MCF 10A (cell line): ENCODE measurements at places on chromosomes 5 and 9.

DNA sequence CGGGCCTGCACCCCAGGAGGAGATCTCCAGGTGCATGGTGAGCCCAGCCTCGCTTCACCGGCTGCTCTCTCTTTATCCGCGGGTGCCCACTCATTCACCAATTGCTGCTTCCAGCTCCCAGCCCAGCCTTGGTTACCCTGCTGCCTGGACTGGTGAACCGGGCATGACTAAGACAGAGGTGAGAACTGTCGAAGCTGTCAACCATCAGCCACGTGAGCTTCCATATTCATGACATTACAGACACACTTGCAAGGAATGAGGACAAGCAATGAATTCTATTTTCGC, 220.5 kb downstream of the ROR2 start:
- no peak for DNase-seq

DNA sequence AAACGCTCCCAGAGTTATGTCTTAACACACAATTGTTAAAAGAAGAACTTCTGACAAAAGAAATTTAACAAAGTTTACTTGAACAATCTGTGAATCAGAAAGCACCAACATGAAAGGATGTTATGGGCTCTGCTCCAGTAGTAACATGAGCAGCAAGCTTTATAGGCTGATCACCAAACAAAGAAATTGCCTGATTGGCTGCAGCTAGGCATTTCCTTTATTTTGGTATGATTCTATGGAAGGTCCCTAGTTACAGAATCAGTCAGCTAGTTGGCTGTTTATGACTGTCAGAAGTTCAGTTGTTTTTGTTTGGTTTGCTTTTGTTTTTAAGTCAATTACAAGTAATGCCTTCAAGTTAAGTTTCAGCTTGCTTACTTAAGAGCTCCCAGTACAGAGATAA, 102.4 kb upstream of the SMC2 start:
- DNase-seq: peak; percentile 11

GRCh38 chr9:87275047-87275725, 222.5 kb upstream of the DAPK1 start:
- no peak for DNase-seq

DNA sequence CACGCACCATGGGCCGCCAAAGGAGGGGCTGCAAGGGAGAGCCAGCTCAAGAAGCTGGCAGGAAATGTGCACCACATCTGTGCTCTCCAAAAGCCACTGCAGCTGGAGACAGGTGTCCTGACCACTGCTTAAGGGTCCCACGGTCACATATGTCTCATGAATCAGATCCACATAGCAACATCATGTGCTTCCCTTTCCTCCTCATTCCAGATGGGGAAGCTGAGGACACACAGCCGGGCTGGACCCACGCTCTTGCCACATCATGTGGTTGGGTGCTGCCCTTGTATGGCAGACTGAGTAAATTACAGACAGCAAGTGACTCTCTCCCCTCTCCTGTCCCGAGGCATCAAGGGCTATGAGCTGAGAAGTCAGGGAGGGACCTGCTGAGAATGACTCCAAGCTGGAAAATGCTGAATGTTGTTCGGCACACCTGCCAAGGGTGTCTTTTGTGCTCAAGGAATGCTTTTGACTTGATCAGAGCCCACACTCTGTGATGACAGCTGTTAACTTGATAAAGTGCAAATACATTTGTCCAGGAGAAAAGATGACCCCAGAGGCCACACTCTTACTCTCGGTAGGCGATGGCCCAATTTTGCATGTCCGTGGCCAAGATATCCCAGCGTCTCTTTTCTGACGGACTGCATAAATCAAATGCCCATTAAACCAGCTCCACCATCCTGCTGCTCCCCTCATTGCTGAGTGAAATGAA, 58.2 kb downstream of the NSUN2 start:
- no peak for DNase-seq

DNA sequence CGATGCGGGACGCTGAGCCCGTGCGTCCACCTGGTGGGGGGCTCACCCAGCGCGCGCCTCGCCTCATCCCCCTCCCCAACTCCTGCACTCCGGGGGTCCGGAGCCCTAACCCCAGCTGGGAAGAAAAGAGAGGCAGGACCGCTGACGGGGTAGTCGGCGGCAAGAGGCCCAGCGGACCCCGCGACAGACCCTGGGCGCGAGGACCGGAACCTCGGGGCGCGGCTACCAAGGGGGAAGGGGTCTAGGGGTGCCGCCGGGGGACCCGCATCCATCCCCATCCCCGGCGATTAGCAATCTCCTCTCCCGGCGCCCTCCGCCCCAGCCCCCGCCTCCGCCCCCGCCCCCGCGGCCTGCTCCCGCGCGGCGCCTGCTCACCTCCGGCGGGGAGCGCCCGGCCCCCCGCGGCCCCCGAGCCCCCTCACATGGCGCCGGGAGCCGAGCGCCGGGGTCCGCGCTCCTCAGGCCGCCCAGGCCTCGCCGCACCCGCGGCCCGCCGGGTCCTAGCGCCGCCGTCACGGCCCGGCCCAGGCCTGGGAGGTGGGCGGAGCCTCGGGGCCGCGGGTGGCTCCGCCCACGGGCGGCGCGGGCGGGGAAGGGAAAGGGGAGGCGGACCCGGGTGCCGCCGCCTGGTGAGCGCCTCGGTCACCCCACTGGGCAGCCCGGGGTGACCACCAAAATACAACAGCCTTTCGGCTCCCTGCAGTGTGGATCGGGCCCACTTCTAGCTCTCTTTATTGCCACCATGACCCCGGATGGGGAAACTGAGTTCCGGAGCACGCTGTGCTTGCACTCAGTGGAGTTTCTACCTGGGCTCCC, at the start of gene ST6GALNAC6:
TSS of gene ST6GALNAC6 (minus strand) at position 476 of the 816 bp plus-strand sequence. CDS start 1,622 bp downstream, outside the sequence.
- peak; percentile 68 for DNase-seq

GRCh38 chr5:44387921-44388320, 1.3 kb downstream of the FGF10 start:
- DNase-seq: no peak

- DNase-seq: no peak
Observed at GRCh38 chr5:140342896-140343295, 3.5 kb downstream of the HBEGF start.

- no peak for DNase-seq
Observed at GRCh38 chr9:136886610-136887597, 588 bp downstream of the TRAF2 start.

DNA sequence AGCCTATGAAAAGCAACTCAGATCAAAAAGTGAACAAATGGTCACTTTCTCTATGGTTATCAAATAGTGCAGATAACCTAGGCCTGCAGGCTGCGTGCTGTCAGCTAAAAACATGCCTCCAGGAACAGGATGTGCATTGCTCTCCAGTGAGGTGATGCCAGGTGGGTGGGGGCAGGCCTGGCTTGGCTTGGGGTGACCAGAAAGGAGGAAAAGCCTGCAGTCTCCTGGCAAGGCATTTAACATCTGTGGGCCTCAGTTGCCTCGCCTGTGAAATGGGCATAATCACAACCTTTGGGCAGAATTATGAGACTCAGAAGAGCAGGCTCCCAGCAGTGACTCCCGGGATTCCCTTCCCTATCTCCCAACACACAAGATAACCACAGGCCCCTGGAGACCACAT, 135.9 kb downstream of the COL23A1 start:
- DNase-seq: no peak

DNA sequence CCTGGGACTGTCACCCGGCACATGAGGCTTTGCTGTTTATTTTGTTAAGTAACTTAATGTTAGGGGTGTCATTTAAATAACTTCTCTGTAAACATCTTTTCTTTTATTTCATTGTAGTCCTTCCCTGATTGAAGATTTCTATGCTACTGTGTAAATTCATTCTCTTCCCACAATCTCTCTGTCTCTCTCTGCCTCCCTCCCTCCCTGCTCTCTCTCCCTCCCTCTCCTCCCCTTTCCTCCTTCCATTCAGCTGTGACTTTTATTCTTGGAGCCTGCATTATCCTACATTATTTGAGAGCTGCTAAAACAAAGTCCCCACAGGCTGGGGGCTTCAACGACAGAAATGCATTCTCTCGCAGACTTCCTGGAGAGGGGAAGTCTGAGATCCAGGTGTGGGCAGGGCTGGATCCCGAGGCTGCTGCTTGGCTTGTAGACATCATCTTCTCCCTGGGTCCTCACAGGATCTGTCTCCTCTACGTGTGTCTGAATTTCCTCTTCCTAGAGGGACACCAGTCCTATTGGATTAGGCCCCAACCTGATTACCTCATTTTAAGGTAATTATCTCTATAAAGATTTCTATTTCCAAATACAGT, 18.4 kb downstream of the UBE2QL1 start:
- DNase-seq: no peak

DNA sequence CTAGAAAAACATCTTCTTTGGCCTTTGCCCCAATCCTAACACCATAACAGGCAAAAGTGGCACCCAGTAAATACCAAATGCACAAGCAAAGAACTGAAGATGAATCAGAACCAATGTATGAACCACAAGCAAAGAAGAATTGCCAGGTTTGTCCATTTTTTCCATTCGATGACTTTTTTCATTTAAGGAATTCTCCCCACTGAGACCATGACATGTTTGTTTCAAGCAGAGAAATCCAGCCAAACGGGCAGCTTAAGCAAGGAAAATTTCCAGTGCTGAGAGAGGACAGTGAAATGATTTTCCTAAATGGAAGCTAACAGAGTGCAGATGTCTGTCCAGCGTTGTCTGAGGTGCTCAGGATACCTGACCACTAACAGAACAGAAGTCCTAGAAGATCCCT, 203.7 kb downstream of the ADAMTS12 start:
- no peak for DNase-seq

DNA sequence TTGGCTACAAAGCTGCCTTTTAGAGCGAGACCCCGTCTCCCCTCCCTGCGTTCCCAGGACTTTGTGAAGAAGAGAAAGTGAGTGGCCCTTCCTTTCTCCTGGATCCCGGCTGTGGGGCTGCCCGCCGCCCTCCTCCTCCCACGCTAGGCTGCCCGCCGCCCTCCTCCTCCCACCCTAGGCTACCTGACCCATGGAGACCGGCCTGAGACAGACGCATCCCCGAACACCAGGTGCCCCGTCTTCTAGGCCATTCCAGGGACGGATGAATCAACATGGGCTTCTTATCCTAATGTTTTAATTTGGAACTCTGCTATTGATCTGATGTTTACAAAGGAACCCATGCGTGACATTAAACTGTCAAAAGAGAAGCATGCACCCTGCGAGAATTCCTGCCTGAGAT, 117.3 kb upstream of the LPCAT1 start:
- no peak for DNase-seq

GRCh38 chr9:121450241-121450640, 49.4 kb downstream of the GGTA1 start:
- DNase-seq: no peak

DNA sequence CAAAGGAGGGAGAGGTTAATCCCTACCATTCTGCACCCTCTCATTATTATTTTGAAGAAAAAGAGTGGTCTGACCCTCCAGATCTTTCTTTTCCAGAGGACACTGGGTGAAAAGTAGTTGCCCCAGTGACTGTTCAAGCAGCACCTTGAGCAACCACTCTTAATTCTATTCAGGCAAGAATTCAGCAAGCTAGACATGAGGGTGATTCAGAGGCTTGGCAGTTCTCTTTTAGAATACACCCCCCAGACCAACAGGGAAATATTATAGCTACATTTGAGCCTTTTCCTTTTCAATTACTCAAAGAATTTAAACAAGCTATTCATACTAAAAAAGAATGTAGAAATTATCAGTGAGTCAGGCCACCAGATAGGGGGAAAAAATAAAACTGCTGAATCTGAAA, 178.3 kb downstream of the MRPS30 start:
- DNase-seq: no peak

- no peak for DNase-seq
Observed at GRCh38 chr5:119666542-119666941, 37.2 kb downstream of the FAM170A start.

- peak; percentile 37 for DNase-seq
Observed at GRCh38 chr9:110069326-110070248, 138.4 kb downstream of the C9orf152 start.

DNA sequence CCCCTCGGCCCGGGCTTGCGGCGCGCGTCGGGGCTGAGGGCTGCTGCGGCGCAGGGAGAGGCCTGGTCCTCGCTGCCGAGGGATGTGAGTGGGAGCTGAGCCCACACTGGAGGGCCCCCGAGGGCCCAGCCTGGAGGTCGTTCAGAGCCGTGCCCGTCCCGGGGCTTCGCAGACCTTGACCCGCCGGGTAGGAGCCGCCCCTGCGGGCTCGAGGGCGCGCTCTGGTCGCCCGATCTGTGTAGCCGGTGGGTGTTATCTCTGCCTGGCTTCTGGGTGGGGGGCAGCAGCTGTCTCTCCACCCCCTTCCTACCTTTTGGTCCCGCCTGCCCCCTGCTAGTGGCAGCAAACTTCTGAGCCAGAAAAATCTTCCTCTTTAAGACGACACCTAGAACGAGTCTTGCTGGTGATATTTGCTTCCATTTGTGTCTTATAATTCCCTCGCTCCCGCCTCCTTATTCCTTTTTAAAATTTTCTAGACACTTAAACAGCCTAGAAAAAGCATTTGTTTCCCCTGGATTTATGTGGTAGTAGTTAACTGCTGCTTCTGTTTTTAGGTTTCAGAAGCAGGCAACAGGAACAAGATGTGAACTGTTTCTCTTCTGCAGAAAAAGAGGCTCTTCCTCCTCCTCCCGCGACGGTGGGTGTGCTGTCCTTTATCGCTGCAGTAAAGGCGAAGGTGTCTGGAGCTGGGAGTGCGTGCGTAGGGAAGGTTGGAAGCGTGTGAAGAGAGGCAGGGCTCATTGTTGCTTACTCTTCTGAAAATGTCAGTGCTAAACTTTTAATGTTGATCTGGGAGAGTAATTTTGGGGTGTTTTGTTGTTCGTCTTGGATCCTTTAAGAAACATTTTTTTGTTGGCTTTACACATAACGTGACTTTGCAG, 554 bp downstream of the JAK2 start:
- DNase-seq: peak; percentile 64

GRCh38 chr9:132733260-132733815, 63.1 kb downstream of the GTF3C4 start:
- DNase-seq: no peak

DNA sequence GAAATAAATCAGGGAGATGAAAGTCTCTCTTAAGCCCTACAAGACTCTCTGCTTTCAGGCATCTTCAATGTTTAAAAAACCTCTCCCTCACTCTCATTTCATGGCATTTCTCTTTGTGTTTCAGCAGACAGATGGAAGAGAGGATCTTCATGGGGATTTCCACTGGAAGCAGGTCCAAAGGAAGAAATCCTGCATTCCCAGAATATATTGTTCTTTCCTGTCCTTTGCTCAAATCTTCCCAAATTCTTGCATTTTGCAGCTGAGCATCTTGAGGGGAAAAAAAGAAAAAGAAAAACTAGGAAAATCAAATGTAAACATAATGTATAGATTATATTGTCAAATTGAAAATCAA, 382.2 kb downstream of the ENC1 start:
- DNase-seq: no peak

DNA sequence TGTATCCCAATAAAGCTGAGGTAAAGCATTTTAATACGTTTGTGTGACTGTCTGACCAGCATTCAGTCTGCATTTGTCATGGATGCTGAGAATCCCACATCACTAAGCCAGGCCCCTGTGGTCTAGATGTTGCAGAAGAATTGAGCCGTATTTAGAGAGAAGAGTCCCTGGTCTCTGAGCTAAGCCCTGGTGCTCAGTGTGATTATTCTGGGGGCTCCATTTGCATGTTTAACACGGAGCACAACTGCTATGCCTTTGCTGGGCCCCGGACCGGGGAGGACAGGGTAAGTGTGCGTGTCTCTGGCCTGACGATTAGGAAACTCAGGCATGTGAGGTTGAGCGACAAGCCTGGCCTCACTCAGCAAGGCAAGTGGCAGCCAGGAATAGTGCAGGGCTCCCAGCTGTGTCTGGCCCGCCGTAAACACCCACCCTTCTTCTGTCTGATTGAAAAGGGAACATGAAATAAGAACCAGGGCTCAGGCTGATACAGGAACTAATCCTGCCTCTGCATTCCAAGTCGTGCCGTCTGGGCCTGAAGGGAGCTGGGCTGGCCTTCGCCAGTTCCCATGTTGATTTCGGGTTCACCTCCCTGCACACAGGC, 22.3 kb downstream of the FAM78A start:
- no peak for DNase-seq
